ENCODE measurements at places on chromosomes 3 and 15. TPM values are rescaled to one million over a fixed set of nuclear protein-coding genes. Genes with fewer than 3 reads are reported as not detected.

GRCh38 chr3:87410110-87410509 is 133.7 kb upstream of the POU1F1 start:
- no peak for DNase-seq

- no peak for DNase-seq
Observed at GRCh38 chr3:142987707-142988106, 13.7 kb upstream of the U2SURP start.

GRCh38 chr15:65211482-65211982 is 259 bp upstream of the CILP start:
- DNase-seq: no peak

GRCh38 chr15:65303687-65304380 is 643 bp upstream of the RNU5B-1 start:
- DNase-seq: no peak

DNA sequence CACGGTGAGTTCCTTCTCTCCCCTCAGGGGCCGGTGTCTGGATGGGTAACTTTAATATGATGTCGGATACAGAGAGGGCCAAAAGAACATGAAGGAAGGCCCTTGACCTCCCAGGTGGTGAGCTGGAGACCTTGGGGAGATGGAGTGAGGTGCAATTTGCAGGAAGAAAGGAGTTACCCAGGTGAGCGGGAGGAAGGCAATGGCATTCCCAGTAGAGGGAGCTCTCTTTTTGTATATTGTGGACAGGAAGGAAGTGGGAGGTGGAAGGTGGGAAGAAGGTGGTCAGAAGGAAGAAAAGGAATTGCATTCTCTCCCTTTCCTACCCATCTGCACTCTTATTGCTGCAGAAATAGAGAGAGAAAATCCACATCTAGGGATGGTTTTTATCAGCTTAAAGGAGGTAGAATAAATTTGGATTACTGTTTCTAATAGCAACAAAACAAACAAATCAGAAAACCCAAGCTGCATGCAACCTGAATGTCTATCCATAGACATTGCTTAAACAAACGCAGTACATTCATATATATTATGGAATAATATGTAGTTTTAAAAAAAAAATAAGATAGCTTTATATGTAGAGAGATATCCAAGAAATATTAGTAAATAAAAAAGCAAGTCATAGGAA is 169.0 kb upstream of the TSC22D2 start:
- no peak for DNase-seq

GRCh38 chr15:25418202-25418601 is 20.6 kb downstream of the UBE3A start:
- no peak for DNase-seq

LRRC49 gene
- 0.38 TPM for total RNA-seq

PGBD4 gene
- total RNA-seq: 4.4 TPM

HTR3D gene
- total RNA-seq: not detected

Data from natural killer cell treated with Interleukin-12 subunit alpha and Interleukin-12 subunit beta and Interleukin-15 and Interleukin-18, amount 100 ng/mL, for 72 hours (primary cell).